ENCODE measurements at places on chromosomes 7 and 10.

- DNase-seq: no peak
These were observed 319.7 kb downstream of the GFRA1 start for GRCh38 chr10:115953281-115953680.

GRCh38 chr7:76294344-76295024, 8.0 kb upstream of the HSPB1 start:
- no peak for DNase-seq

GRCh38 chr7:105448181-105448580, 59.5 kb upstream of the SRPK2 start:
- DNase-seq: no peak

- peak; percentile 43 for DNase-seq
These were observed 108.4 kb upstream of the HPS1 start for GRCh38 chr10:98555021-98555619.

GRCh38 chr7:18499407-18500177, 4.0 kb downstream of the HDAC9 start:
- peak; percentile 28 for DNase-seq

DNA sequence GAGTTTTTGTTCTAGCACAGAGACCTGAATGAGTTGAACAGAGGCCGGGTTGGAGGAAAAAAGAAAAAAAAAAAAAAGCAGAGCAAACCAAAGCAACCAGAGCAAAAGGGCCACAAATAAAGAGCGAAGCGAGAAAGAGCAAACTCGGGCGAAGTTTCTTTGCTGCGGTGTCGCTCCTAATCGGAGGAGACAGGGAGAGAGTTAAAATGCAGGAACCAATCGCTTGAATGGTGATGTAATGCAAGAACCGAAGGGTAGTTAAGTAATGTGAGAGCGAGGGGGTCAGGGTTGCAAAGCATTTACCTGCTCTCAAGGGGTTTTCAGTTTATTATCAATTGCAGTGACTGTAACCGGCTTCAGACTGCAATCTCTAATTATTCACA, 271.7 kb downstream of the TRIL start:
- DNase-seq: peak; percentile 30

- no peak for DNase-seq
These were observed 61.3 kb downstream of the COA1 start for GRCh38 chr7:43668035-43668434.

- DNase-seq: no peak
These were observed 290.7 kb downstream of the FGFR2 start for GRCh38 chr10:121307411-121307980.

DNA sequence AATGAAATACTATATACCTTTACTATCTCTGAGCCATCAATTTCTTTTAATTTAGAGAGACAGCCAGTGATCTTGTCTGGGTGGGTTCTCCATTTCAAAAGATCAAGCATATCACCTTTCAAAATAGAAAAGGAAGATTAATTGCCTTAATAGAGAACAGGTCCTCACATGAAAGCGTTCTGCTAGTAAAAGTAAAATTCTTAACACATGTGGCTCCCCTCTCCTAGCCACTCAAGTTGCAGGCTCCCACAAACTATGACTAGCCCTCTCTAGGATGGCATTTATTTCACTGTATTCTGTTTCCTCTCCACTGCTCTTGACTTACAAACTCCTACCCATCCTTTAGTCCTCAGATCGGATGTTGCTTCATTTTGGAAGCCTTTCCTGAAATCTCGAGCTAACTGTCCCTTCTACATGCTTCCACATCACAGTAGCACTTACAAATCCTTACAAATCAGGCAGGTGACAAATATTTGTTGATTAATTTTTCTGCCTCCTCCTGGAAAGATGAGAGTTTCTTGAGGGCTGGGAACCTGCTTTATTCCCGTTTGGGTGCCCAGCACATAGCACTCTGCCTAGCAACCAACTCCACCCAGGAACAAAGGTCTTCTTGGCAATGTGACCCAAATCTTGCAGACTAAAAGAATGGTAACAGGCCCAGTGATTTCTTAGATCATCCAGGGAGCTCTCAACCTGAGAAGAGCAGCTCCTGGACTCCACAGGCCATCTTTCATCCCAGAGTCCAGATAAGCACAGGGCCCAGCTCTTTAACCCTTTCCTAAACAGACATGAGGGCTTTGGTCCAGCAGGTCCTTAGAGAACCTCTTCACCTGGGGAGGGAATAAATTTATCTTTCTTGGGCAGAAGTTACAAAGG, 310.4 kb upstream of the IMMP2L start:
- DNase-seq: no peak

- no peak for DNase-seq
These were observed 107.3 kb upstream of the FAM171A1 start for GRCh38 chr10:15478429-15478828.

GRCh38 chr10:21757185-21757901, 223.3 kb downstream of the MLLT10 start:
- no peak for DNase-seq

GRCh38 chr7:48691788-48692187, 232.6 kb upstream of the CDC14C start:
- no peak for DNase-seq

GRCh38 chr7:44471850-44472249, 18.6 kb downstream of the NUDCD3 start:
- DNase-seq: peak; percentile 82

GRCh38 chr10:80472234-80473095, 18.4 kb downstream of the TSPAN14 start:
- no peak for DNase-seq

GRCh38 chr10:21047511-21047910, 150.4 kb upstream of the NEBL start:
- DNase-seq: no peak

DNA sequence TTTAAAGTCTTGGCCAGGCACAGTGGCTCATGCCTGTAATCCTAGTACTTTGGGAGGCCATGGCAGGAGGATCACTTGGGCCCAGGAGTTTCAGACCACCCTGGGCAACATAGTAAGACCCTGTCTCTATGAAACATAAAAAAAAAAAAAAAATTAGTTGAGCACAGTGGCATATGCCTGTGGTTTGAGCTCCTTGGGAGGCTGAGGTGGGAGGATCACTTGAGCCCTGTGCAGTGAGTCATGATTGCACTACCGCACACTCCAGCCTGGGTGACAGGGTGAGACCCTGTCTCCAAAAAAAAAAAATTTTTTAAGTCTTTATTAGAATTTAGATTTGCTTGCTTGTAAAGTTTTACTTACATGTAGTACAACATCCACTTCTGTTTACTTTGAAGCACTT, 14.0 kb downstream of the WNT2 start:
- no peak for DNase-seq

Data from NCI-H2029 treated with DMSO at 0.1 percent for 48 hours (cell line).